ENCODE measurements at places on chromosomes 6 and 20. TPM values are rescaled to one million over a fixed set of nuclear protein-coding genes. Genes with fewer than 3 reads are reported as not detected.

DNA sequence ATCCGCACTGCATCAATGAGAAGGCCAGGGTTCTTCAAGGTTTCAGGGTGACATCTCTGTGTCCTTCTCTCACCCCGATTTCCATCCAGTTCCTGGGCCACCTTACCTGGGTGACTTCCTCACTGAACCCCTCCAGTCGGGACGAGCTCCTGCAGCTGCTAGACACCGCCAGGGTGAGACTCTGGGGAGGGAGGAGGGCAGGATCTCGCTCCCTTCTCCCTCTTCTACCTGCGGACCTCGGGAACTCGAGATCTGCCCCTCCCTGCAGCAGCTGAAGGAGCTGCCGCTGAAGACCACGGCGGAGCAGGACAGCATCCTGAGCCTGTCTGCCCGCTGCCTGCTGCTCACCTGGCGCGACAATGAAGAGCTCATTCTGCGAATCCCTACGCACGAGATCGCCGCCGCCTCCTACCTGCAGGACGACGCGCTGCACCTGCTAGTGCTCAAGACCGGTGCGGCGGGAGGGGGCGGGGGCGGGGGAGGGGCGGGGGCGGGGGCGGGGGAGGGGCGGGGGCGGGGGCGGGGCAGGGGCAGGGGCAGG lies 7.5 kb downstream of the CCM2L start:
- DNase-seq, result no peak

TMEM217 gene
- total RNA-seq, result 1.00 TPM

DNA sequence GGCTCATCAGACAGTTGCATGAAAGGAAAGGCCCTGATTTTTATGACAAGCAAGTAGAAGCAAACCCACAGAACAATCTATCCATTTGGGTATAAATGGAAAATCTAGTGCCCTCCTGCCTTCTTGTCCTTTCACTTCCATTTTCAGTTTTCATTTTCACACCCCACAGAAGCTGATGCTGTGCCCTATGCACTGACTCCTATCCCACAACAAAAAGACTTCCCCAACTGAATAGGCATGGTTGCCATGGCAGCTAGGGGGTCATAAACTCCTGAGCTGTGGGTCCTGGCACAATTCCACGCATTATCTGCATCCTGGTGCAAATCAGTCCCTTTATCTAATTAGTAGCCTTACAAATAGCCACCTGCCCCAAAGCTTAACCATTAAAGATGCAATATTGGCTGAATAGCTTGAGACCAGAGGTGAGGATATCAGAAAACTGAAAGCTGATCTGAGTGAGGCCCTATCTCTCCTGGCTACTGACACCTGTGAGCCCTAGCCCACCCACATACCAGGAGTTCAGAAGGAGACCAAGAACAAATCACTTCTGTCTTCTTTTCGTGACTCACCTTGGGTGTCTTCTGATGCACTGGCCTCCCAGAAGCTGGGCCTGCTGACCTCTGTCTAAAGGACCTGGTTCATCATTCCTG lies 34.9 kb upstream of the HEY2 start:
- DNase-seq, result no peak

DNA sequence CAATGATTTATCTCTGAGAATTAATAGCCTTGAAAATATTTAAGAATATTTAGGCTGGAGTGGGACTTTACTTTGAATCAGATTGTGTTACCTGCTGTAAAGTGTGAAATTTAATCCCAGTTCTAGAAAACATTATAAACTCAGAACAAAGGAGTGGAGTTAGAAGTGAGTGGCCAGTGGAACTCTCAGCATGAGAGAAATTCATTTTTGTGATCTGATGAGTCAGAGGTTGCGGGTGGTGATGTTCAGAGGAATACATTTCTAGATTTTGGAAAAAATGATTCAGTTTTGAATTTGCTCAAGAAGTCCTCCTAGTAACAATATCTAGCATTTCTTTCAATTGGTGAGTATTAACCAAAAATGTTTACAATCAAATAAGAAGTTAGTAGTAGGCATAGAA lies 167.5 kb downstream of the ZFAND3 start:
- no peak for DNase-seq

DNA sequence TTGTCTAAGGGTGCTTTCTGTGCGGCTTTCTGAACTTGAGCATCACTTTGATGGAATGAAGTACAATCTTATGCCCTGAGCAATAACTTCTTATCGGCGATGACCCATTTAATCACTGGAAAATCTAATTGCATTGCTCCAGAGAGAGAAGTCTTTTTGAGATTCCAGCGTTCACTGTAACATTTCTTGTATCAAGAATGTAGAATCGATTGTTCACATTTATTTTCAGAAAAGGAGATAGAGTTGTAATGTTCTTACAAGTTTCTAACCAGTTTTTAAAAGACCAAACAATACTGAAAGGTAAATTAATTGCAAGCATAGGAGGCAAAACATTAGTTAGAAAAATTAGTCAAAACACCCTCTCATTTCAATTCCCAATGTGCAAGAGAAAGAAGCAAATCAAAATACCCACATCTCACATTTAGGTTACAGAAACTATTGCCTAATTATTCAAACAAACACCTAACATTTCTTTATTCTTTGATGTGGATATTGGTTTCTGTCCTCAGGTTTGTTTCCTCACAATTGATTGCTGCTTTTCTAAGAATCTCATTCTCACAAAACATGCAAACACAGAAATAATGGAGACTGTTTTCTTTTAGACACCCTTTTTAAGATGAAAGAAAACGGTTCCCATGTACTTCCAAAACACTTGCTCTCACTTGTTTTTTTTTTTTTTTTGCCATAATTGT lies 14.8 kb upstream of the PRDM13 start:
- DNase-seq, result no peak

Measured in lung (tissue), 17 donors.